Stimulated activated CD4-positive, alpha-beta T cell treated with anti-CD3 and anti-CD28 coated beads, Interleukin-4, amount 100 ng/mL, for 48 hours (primary cell): ENCODE measurements at places on chromosomes 3 and 15.

DNA sequence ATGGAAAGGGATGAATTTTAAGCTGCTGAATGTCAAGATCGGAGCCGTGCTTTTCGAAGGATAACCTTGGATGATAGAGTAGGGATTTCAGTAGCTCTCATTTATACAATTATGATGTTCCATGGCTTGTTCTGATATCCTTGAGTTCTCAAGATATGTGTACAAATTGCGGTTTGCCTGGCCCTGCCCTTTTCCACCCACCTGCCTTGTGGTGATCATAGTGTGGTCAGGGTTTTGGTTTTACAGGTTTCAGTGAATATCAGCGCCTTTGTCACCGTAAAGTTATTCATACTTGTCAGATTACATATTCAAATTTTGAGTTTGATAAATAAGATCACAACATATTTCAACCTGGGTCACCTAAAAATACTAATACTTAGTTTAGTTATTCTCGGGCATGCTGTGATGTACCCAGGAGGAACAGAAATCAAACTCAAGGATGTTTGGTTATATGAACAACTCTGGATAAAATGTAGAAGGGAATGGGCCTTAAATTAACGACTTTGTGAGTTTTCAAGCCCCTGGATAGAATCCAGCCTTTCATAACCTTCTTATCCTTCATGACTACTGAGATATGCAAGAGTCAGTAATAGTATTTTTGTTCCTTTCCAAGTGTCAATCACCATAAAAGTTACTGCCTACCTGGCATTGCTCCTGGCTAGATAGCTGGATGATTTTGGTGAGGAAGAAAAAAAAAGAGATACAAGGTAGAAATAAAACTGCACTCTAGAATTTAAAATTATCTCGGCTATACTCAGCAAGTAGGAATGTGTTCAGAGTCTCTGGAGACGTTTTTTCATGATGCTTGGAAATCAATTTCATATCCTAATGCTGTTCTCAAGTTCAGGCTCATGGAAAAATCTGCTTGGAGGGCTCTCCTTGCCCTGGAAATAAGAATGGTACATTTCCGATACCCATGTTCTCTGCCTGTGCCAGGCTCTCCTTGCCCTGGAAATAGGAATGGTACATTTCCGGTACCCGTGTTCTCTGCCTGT, 209.2 kb upstream of the TPRG1 start:
- no peak for DNase-seq

- no peak for DNase-seq
These were observed 12.5 kb downstream of the MBNL1 start for GRCh38 chr3:152281133-152281713.

- DNase-seq: no peak
These were observed 9.7 kb upstream of the PCOLCE2 start for GRCh38 chr3:142898346-142899213.

GRCh38 chr3:71316066-71316777, 267.3 kb downstream of the FOXP1 start:
- DNase-seq: no peak

DNA sequence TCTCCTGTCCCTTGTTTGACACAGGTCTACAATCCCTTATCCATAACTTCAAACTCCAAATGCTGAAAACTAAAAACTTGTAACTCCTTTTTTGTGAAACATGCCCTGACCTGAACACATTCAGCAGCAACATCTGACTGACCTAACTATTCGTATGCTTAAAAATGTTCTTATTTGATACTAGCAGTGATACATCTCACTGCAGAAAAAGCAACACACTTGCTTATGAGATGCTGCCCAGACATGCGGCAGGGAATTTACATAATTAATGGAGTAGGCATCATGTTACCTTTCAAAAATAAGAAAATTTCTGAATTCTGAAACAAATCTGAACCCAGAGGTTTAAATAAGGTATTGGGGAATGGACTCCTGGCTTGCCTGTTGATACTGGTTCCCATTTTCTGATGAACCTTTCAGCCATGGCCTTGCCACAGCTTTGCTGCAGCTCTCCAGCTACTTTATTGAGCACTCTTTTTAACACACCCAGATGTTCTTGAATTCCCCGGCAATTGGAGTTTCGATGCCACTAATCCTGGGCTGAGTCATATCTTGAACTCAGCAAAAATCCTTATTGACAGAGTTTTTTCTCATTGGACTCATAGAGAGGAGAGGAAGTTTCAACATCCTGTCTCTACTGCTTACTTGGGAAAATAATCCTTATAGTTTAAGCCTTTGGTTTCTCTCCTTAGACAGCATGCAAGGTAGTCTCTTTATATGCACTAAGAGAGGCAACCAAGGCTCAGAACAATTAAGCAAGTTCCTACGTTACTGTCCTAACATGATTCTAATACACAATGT, 296.6 kb upstream of the LMCD1 start:
- DNase-seq: no peak

GRCh38 chr3:142886940-142887339, 1.9 kb downstream of the PCOLCE2 start:
- no peak for DNase-seq

GRCh38 chr15:42239528-42240182, 31.6 kb upstream of the VPS39 start:
- no peak for DNase-seq
